ENCODE measurements at places on chromosomes 11 and 22.

- no peak for DNase-seq
These were observed 623.8 kb upstream of the CHORDC1 start for GRCh38 chr11:90846628-90847027.

GRCh38 chr22:44648821-44649565, 53.0 kb upstream of the PRR5 start:
- DNase-seq, result no peak

DNA sequence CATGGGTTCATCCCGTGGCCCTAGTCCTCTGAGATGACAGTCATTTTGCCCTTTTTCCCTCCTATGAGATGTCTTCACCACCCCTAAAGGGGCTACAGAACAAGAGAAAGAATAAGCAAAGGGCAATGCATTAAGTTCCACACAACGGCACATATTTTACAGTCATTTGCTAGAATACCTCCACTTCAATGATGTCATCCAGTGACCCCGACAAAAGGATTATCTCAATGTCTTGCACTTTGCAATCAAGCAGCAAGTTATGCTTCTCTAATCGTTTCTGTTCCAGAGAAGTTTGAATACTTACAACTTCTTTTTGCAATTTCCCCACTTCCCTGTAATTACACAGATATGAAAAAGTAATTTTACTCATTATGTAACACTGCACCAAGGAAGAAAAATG, 49.9 kb downstream of the FAM118A start:
- DNase-seq, result no peak

- DNase-seq, result no peak
These were observed 216.1 kb downstream of the CASP12 start for GRCh38 chr11:104682206-104682605.

GRCh38 chr11:88739524-88739923, 326.3 kb downstream of the GRM5 start:
- no peak for DNase-seq

- no peak for DNase-seq
These were observed 35.0 kb downstream of the KCNJ1 start for GRCh38 chr11:128832121-128832497.

GRCh38 chr11:106415510-106415909, 338.0 kb downstream of the AASDHPPT start:
- no peak for DNase-seq

DNA sequence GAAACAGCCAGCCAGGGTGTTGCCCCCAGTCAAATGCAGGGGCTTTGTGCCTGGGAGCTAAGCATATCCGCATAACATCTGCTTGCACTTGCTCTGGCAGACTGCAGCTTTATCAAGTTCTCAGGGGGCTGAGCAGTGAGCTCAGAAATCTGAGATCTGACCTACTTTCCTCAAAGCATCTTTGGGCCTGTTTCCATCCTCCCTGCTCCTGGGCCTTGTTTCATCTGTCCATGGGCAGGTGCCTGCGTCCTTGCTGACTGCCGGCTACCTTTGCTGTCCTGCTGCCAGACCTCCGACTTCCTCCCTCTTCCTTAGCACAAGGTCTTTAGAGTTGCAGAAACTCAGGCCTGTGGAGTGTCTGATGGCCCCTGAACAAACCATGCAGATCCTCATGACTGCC, 131.2 kb upstream of the B3GAT1 start:
- no peak for DNase-seq

DNA sequence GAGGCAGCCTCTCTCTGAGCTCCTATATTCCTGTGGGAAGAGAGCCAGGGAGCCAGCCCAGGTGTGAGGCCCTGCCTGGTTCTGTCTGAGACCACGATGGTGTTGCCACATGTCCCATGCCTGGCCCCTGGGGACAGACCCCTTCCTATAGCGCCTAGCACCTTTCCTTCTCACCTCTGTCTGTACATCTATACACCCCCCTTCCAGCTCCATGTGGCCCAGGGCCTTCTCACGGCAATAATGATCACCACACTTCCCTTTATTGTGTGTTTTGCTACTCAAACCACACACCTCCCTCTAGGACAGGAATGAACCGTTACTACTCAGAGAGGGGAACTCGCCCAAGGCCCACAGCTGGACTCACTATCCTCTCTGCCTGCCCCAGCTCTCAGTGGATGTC, 12.8 kb downstream of the CD82 start:
- no peak for DNase-seq

GRCh38 chr22:48893288-48894063, 934.2 kb downstream of the BRD1 start:
- DNase-seq, result no peak

DNA sequence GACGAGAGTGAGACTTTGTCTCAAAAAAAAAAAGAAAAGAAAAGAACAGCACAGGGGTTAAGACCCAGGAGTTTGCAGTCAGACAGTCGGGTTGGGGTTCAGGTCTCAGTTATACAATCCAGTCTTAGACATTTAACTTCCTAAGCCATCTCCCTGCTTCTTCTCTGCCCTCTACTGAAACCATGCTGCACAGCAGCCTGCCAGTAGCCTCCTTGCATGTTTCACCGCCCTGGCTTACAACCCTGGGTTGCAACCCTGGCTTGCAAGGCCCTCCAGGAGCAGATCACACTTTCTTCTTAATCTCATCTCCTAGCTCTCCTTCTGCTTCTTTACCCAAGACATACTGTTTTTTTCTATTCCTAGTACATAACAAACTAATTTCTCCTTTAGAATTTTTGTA, 5.9 kb upstream of the B3GAT3 start:
- DNase-seq, result no peak

DNA sequence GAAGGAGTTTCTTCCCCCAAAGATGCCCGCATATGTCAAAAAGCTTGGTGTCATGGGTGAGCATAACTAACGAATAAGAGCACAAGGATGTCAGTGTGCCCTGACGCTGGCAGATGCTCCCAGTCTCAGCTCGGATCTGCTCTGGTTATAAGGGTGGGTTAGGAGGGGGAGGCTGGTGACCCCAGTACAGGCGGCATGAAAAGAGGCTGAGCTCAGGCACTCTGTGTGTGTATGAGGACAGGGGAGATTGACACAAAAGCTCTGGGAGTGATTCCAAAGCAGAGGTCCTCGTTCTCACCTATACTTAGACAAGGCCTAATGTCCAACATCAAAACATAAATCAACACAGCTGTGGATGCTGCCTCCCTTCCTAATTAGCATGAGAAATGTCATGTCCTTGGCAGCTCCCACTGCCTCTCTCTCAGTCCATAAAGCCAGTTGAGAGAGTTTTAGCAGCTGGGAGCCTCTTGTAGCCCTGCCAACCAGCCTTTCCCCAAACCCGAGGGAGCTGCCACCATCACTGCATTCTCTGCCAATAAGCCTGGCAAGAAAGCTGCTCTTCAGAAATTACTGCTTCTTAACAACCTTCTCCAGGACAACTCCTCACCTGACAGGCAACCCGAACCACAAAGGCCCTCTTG, 59.8 kb downstream of the SC5D start:
- peak; percentile 54 for DNase-seq

DNA sequence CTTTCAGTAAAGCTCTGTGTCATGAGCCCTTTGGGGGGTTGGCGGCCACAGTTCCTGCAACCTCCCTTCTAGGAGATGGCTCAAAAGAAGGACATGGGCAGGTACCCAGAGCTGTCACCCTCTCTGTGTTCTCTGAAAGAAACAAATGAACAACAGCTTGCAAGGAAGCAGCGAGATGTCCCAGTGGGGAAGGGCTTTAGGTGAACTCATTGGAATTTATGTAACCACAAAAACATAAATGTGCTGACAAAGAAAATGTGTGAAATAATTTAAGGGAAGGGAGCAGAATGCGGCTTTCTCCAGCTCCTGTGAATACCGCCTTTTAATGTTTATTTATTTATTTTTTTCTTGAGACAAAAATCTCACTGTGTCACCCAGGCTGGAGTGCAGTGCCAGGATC, 3.3 kb downstream of the PARVG start:
- DNase-seq, result no peak
